Activated T-helper 9 cell treated with anti-CD3 and anti-CD28 coated beads, Interleukin-2, amount 50 U/mL, for 16 hours (primary cell): ENCODE measurements at places on chromosomes 13 and 19.
A peak's percentile ranks its signal among the peaks of the same experiment; 100 is the strongest.

GRCh38 chr13:81493144-81493543, 1152.2 kb upstream of the SPRY2 start:
- no peak for DNase-seq

DNA sequence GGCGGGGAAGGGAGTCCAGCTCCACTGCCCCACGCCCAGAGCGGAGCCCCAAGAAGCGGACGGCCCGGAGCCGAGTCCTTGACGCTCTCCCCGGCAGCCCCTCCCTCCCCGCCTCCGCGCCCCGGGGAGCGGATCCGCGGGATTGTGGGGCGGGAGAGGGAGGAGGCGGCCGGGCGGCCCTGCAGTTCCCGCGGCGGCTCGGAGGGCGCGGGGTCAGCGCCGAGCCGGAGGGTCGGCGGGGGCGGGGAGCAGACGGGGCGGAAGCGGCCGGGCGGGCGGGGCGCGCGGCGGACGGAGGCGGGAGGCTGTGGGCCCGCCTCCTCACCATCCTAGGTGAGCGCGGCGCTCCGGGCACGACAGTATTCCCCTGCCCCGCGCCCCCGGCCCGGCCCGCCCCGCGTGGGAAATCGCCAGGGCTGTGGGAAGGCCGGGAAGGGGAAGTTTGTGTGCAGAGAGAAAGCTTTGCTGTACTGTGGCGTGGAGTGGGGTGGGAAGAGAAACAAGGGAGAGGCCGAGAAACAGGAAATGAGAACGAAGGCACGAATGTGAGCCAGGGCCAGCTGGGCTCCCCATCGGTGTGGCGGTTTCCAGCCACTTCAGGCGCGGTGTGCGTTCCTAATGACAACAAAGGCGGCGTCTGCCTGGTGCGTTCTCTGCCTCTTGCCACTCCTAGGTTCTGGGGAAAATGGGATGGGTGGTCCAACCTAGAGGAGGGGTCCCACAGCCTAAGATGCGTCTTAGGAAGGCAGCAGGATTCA, 1.3 kb upstream of the KLF12 start:
- DNase-seq = peak; percentile 50

- no peak for DNase-seq
These were observed 9.5 kb downstream of the FGF22 start for GRCh38 chr19:648904-649801.

GRCh38 chr19:46069806-46070341, 29.1 kb upstream of the IGFL4 start:
- no peak for DNase-seq

DNA sequence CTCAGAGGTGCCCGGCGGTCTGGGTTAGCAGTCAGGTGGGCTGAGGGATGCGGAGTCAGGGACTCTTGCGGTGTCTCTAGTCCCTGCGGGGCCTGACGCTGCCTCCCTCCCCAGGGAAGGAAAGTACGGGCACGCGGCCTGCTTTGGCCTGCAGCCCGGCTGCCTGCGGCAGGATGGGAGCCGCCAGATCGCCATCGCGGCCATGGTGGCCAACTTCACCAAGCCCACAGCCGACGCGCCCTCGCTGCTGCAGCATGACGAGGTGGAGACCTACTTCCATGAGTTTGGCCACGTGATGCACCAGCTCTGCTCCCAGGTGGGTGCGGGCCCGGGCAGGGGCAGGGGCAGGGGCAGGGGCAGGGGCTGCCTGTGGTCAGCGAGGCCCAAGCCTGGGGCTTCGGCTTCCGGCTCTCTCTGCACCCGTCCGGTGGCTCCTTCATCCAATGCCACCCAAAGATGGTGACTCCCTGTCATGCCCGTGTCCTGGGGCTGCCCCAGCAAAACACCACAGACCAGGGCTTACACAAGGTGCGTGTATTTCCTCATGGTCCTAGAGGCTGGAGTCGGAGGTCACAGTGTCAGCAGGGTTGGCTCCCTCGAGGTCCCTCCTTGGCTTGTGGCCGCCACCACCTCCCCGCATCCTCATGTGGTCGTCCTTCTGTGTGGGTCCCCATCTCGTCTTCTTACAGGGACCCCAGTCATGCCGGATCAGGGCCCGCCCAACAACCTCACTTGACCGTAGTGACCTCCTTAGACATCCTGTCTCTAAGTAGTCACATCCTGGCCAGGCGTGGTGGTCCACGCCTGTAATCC, 11.3 kb upstream of the ZNF554 start:
- no peak for DNase-seq

- peak; percentile 32 for DNase-seq
These were observed 6.9 kb downstream of the KCTD12 start for GRCh38 chr13:76879203-76879882.

GRCh38 chr19:29772696-29773095, 39.1 kb upstream of the CCNE1 start:
- no peak for DNase-seq

DNA sequence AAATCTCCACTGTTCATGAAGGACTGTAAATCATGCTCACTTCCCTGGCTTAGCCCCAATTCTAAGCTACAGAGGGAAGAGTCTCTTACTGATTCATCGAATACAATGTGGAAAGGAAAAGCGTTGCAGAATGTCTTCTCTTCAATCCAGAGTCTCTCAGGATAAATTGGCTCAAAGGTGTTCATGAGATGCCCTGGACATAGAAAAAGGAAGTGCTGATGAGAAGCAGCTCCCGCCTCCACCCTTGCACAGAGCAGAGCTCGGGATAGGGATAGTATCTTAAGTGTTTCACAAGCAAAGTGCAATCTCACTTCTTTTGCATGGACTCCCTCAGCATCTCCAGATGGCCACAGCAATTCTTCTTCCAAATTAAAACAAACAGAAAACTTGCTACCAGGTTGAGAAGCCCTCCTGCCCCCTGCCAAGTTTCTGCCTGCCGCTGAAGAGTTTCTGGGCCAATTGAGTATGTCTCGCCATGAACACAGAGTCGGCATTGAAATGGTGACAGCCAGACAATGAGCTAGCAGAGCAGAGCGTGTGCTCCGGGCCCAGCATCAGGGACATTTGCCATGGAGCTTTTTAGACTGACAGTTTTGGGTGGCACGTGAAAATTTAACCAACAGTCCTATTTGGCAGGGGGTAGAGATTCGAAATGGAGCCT, 85.7 kb downstream of the C13orf42 start:
- DNase-seq = no peak

DNA sequence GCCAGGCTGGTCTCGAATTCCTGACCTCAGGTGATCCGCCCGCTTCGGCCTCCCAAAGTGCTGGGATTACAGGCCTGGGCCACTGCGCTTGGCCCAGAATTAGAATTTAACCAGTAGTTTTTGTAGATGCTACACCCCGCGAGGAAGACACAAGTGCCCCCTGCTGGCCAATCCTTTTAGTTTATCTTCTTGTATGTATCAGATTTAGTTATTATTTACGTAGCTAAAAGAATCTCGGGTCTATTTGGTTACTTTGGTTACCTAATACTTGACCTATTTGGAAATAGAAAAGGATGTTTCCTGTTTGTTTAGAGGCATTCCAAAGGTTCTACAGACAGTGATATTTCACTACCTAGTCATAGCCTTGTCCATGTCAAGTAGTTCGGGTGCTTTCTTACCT, 22.0 kb downstream of the MUC16 start:
- no peak for DNase-seq

- DNase-seq = no peak
These were observed 73.2 kb downstream of the GGACT start for GRCh38 chr13:100515410-100515800.

DNA sequence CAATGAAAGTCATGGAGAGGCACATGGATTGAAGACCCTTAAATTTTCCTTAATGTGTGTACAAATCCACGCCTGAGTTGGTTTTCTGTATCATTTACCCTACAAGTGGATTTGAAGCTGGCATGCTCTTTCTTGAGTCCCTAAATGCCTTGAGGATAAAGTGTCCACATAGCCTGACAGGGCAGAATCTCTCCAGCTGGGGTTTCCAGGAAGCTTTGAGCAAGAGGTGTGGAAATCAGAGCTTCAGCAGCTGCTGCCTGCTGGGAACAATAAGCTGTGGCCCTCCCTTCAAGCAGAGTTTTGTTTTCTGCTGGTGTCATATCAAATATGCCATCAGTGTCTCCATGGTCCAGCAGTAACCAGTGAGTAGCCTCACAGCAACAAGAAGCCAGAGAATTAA, 120.3 kb upstream of the SERTM1 start:
- no peak for DNase-seq

DNA sequence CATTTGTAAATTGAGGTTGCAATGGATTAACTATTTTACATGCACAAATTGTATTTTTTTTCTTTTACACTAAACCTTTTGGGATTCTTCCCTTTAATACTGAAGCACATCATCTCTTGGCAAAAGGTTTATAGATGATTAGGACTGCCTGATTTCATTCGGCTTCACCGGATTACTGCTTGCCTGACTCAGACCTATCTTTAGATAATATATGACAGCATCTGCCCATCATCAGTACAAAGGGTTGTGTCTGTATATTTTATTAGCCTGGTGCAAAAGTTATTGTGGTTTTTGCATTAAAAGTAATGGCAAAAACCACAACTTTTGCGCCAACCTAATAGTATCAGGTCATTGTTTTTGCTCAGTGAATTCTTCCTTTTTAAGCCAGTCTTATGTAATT, 316.2 kb upstream of the HTR2A start:
- no peak for DNase-seq

GRCh38 chr13:94968757-94969086, 256.4 kb upstream of the SOX21 start:
- no peak for DNase-seq

DNA sequence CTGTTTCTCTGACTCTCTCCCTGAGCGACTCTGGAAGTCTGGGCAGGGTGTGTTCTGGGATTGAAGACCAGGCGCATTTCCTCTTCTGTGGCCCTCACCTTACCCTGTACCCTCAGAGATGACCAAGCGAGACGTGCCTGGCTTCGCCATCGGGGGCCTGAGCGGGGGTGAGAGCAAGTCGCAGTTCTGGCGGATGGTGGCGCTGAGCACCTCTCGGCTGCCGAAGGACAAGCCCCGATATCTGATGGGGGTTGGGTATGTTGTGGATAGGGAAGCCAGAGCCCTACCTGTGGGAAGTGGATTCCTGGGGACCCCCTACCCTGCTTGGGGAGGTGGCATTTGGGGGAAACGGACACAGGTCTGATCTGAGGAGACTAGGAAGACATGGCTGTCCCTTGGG, 5.8 kb upstream of the DNM2 start:
- no peak for DNase-seq

DNA sequence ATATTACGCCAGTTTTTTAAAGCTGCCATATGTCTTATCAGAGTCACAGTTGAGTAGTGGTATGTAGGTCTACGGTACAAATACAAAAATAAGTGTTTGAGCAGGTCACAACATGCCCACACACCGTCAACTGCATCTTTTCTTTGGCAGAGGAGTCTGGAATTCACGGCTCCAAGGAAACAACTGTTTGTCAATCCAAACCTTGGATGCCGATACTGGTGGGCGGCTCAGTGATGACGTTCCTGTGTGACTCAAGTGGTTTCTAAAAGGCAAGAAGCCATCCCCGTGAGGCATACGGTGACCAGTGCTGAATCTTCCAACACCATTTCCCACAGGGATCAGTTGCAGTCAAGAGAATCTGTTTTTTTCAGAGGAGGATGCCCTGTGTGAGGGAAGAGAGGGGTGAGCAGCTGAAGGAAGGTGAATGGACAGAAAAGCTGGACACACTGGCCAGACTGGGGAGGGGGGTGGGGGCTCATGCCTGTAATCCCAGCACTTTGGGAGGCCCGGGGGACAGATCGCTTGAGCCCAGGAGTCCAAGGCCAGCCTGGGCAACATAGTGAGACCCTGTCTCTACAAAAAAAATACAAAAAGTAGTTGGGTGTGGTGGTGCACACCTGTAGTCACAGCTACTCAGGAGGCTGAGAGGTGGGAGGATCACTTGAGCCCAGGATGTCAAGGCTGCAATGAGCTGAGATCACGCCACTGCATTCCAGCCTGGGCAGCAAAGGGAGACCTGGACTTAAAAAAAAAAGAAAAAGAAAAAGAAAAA, 22.8 kb upstream of the CEBPG start:
- no peak for DNase-seq

- DNase-seq = no peak
These were observed 56.0 kb downstream of the ZNF536 start for GRCh38 chr19:30428092-30428680.

DNA sequence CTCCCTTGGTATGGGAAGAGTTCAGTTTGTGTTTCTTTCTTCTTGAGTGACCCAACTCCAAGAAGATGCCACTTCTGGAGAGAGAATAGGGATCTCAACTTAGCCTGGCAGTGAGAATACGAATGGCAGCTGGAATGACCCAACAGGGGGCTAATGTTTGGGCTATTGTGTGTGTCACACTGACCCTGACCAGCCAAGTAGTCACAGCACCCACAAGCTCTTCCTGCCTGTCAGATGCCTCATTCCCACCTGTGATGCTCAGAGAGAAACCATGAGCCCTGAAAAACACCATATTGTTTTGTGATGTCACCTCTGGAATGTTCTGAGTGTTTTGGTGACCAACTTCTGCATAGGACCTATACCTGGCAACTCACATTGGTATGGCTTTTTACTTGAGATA, at the start of gene CBY2:
Gene CBY2, plus strand, starts transcription at position 233 of the 400 bp plus-strand sequence. Its CDS starts 71 bp downstream, at position 304.
- no peak for DNase-seq
